ENCODE measurements at places on chromosomes 1 and 21.

- no peak for DNase-seq
These were observed 16.8 kb downstream of the ERRFI1 start for GRCh38 chr1:8009043-8010002.

- no peak for DNase-seq
These were observed 168.2 kb downstream of the DSCAM start for GRCh38 chr21:40678681-40679284.

- no peak for DNase-seq
These were observed 88.9 kb upstream of the ARHGAP29 start for GRCh38 chr1:94326329-94326728.

DNA sequence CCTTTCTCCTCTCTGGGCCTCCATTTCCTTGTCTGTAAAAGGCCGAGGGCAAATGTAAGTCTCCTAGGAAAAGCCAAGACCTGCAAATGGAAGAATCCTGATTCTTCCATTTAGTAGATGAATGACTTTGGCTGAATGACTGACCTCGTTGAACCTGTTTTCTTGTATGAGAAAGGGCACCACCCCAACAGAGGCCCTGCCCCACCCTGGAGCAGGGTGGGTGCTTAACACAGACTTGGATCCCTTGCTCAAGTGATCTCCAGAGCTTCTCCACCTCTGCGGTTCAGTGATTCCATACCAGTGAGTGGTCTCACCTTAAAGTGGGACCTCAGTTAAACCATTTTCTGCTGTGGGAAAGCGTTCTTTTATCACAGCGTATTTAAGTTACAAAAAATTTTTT is 39.0 kb upstream of the GUCA2B start:
- no peak for DNase-seq

GRCh38 chr1:101905283-101905835 is 91.4 kb downstream of the OLFM3 start:
- no peak for DNase-seq

DNA sequence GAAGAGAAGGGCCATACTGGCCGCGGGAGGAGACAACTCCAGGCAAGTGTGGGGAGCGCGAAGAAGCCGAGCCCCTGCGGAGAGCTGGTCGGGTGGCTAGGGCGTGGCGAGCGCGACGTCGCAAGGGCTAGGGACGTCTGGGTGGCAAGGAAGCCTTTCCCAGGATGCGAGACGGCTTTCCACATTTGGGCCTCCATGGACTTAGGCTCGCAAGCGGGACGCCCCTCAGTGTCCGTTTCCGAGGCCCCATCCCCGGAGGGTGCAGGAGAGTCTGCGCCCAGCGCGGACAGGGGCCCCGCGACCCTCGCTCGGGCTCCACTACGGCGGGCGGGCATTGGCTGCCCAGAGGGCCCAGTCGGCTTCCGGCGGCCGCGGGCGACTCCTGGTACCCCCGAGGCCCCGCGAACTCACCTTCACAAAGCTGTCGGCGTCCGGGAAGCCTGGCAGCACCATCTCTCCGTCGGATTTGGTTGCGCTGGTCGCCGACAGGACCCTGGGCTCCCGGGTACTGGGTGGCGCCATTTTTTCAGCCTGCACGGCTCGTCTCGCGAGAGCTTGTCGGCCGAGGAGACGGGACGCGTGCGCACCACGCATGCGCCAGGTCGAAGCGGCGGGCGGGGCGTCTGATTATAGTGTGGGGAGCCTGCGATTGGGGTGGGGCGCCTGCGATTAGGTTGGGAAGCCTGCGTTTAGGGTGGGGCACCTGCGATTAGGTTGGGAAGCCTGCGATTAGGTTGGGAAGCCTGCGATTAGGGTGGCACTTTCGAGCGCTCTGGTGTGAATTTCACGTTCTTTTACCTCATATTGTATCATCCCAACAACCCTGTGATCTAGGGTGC is at the start of gene EXOSC10:
Gene EXOSC10, minus strand, starts transcription at position 560 of the 839 bp plus-strand sequence. Its CDS starts 38 bp downstream, at position 522.
- DNase-seq = peak; percentile 99

DNA sequence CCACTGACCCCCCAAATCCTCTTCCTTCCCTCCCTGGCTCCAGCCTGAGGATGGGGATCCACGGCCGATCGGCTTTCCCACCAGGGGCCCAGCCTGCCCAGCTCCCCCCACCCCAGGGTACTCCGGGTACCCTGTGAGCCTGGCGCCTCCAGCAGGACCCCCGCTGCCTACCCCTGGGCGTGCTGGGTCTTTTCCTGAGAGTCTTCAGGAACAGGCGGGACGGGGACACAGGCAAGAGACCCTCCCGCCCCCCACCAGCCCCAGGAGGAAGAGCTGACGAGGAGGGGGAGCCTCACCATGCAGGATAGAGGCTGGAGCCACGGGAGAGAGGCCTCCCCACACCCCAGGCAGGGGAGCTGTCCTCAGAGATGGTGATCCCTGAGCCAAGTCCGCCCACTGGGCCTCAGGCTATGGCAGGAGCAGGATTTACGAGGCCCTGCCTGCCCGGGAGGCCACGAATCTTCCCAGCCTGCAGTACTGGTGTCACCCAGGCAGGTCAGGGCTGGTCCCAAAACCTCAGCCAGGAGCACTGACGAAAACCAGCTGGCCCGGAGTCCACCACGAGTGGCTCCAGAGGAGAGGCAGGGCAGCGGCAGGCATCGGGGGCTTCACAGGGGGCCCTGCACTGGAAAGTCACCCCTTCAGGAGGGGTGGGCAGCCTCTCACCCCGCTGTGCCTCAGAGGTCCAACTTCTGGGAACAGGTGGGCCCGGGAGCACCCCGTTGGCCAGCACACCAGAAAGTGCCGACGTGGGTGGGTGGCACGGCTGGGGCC is 58.0 kb downstream of the MEGF6 start:
- DNase-seq = no peak

GRCh38 chr1:52554756-52555155 is 1.9 kb upstream of the TUT4 start:
- no peak for DNase-seq

- DNase-seq = no peak
These were observed 4.8 kb downstream of the ZNF672 start for GRCh38 chr1:248842781-248843331.

GRCh38 chr1:245649666-245650065 is 494.9 kb downstream of the KIF26B start:
- DNase-seq = no peak
